ENCODE measurements at places on chromosomes 12 and 14.

DNA sequence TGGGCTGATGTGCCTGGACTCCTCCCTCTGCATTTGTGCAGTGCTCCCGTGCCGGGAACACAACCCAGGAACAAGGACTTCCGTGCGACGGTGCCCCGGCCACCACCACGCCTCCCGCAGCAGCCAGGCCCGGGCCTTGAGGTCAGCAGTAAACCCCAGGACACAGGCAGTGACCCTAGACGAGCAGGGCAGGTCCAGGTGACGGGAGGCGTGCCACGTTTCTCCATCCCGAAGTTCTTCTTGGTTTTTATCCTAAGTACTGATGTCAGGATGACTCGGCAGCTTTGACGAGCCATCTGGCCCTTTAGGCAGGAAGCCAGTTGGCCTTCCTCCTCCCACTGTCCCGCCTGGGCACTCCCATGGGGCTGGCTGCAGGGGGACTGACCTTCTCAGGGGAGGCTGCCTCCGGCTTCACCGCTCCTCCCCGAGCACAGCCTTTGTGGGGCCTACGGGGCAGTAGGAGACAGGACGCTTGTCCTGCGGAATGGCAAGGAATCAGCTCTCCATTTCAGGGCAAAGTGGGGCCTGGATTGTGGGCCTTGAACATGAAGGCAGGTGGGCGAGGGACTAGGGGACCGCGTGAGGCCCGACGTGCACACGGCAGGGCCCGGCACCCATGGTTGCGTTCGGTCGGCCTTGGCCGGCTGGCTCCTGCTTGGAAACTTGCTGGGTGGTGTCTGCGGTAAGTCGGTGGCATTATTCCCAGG, 94.1 kb downstream of the FBXL14 start:
- no peak for DNase-seq

GRCh38 chr12:20596061-20596460, 99.1 kb upstream of the SLCO1C1 start:
- DNase-seq: no peak

GRCh38 chr12:120687578-120688289, 785 bp downstream of the MLEC start:
- no peak for DNase-seq

DNA sequence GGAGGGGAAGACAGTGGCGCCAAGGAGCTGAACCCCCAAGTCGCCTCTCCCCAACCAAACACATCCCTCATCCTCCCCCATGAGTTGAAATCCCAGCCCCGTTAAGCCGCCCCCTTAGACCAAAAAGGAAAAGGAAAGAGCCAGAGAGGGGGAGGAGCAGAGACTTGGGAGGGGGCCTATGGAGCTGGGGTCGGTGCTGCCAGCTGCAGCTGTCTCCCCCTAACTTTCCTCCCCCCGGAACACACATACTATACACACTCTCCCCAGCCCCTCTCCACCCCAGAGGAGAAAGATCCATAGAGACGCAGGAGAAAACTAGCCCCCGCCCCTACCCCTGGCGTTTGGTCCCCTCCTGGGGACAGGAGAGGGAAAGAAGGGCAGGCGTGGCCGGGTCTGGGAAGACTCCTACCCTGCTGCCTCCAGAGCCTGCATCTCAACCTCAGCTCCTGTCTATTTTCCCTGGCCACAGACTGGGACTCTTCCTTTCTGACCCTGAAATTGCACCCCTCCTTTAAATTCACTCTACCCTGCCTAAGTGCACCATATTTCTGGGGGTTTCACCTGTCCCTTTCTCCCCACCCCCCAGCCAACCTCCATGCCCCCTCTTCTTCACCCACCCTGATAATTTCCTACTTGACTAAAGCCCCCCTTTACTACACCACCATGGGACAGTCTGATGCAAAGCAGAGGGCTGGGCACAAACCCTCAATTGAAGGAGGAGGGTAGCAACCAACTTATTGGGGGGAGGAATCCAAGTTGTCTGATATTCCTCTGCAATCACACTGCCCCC, 1.7 kb upstream of the HOXC9 start:
- no peak for DNase-seq

GRCh38 chr12:110508071-110508586, 6.0 kb downstream of the RAD9B start:
- no peak for DNase-seq

DNA sequence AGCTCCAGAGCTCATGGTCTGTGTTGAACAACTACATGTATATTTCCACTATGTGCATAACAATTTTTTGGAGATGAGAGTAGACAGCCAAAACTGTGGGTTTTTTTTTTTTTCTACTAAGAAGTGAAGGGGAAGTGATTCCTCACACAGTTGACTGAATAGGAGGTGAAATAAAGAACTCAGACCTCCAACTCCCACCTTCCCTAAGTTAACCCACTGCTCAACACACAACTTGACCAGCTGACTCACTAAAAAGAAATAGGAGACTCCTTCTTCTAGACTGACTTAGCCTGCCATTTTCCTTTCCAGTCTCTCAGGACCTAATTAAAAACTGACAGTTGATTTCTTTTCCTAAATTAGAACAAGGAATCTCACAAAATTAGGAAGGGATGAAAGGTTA, 1.7 kb downstream of the M6PR start:
- no peak for DNase-seq

DNA sequence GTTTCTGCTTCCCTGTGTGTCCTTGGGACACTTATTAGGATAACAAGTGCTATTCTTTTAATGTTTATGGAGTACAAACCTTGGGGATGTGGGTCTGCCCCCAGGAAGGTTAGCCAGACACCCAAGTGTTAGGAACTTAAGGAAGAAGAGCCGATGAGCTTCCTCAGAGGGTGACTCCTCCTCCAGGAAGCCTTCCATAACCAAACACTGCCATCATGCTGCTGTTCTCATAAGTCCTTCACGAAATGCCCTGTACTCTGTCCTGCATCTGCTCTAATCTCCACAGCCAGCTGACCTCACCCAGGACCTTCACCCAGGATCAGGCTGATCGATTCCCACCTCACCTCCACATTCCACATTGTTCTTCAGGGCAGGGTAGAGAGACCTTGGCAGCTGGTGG, 1.2 kb upstream of the KRT85 start:
- DNase-seq: no peak

GRCh38 chr12:31245822-31246469, 80.0 kb downstream of the SINHCAF start:
- DNase-seq: no peak

DNA sequence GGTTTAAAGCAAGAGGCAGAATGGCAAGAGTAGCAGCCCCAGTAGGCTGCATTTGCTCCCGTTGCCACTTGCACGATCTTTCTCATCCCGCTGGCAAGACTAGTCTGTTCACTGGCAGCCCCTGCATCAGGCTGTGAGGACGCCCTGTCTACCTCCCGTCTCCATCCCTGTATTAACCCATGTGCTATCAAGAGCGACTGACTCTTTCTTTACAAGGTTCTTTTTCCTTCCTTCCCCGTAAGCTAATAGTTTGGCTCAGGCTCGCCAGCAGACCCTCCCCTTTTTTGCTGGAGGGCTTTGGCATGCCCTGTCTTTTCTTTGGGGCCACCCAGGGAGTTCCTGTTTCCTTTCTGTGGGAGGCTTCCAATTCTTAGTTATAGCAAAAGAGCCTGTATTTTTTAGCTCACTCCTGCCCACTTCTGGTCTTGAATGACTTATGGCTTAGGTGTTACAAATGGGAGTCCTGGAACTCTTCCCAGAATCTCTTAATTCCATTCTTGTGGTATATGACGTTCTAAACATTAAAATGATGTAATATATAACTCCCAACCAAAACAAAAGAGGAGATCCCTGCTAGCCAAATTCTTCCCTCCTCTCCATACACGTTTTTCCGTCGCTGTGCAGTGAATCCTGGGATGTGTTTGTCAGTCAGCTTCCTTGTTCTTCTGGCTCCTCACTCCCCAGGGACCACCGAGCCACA, 149.0 kb downstream of the PRKCH start:
- DNase-seq: no peak

DNA sequence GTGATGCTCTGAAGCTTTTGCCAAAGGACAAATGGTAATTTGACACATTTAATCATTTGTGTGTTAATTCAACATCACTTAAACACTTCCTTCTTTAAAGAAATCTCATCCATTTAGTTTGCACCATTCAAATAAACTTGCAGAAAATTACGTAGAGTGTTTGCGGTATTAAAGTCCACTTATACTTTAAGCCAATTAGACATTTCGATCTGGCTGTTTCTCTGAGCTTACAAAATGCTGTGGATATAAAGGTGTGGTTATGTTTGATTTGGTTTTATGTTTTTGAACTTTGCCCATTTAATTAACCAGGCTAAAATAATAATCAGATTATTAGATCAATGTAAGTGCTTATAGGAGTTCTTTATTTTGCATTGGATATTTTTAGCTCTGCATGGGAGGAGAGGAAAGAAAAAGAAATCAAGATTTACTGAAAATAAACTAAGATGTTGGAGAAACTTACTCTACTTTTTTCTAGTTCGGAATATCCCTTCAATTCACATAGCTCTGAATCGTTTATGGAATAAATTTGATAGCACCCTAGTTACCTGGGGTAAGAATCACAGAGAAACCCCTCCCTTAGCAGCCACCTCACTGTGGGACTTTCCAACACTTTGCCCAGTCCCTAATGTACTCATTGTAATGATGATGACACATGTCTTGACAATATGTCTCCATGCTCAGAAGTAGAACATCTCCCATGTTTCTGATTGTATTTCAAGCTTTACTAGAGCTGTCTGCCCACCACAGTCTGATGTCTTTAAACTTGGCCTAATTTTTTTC, 268.0 kb downstream of the BTG1 start:
- DNase-seq: no peak

DNA sequence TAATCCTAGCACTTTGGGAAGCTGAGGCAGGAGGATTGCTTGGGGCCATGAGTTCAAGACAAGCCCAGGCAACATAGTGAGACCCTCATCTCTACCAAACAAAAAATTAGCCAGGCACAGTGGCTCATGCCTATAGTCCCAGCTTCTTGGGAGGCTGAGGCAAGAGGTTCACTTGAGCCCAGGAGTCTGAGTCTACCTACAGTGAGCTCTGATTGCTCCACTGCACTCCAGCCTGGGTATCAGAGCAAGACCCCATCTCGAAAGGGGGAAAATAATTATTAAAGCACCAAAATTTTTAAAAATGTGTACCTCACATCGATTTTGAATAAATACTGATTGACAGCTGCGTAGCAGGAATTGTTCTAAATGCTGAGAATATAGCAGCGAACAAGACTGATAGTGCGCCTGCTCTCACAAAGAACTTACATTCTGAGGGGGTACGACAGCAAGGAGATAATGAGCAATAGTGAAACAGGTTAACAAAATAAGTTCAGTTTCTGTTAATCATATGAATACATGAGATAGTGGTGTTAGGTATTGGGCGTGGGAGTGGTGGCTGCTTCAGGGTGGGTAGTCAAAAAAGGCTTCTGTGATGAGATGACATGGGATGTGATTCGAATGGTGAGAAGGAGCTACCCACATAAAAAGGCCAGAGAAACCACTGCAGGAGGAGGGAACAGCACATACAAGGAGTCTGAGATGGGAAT, 19.6 kb downstream of the HCFC2 start:
- DNase-seq: no peak

- DNase-seq: no peak
Observed at GRCh38 chr12:47078733-47079467, 521 bp upstream of the PCED1B start.

GRCh38 chr12:130557886-130558765, 158.0 kb downstream of the RIMBP2 start:
- no peak for DNase-seq

- DNase-seq: no peak
Observed at GRCh38 chr12:95017482-95017881, 14.0 kb upstream of the NDUFA12 start.

Measured in stimulated activated effector memory CD8-positive, alpha-beta T cell treated with anti-CD3 and anti-CD28 coated beads, Interleukin-12 subunit alpha, Interleukin-12 subunit beta, amount 100 ng/mL, for 72 hours (primary cell).